NCI-H1092 treated with DMSO at 0.1 percent for 48 hours (cell line): ENCODE measurements at places on chromosomes 5 and 9.

DNA sequence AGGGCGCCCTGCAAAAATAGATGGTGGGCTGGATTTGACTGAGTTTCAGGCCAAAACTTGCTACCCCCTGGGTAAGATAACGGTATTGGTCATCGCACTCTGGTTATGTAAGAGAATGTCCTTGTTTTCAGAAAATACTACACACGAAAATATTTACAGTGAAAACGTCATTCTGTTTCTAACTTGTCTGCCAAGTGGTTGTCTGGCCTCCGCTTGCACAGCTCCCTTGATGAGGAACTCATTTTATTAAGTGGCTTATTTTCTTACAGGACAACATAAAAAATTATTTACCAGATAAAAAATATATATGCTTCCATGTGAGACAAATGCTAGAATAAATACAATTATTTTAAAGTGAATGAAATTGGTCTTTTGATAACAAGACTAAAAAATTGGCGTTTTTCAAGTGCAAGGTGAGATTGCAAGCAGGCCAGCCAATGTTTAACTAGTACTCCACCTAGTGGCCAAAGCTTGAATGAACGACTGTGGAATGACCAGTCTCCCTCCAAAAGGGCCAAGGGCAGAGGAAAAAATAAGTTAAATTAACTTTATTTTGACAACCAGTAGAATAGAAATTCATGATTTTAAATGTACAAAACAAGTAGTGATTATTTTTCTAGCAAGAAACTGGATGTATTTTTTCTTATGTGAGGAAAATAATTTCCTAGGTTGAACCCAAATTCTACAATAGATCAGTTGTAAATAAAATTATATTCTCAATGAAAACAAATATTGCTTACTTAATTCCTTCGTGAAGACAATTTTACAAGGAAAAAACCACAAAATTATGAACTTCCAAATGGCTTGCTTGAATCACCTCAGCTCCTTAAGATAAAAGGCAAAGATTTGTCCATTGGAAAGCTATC is 93.2 kb downstream of the ZFAND5 start:
- DNase-seq, result peak; percentile 39

GRCh38 chr5:164475339-164475977 is 970.0 kb downstream of the MAT2B start:
- no peak for DNase-seq

GRCh38 chr5:109567374-109568044 is 122.2 kb upstream of the MAN2A1 start:
- no peak for DNase-seq

GRCh38 chr9:106417685-106418084 is 445.3 kb upstream of the ZNF462 start:
- DNase-seq, result no peak

- DNase-seq, result no peak
Measured at GRCh38 chr9:131410044-131410491, 16.2 kb downstream of the PRRC2B start.

GRCh38 chr9:77896938-77897667 is 134.5 kb downstream of the GNAQ start:
- peak; percentile 90 for DNase-seq

GRCh38 chr9:133778336-133779013 is 40.3 kb upstream of the SARDH start:
- DNase-seq, result no peak

- DNase-seq, result no peak
Measured at GRCh38 chr9:89452561-89452960, 45.4 kb downstream of the SEMA4D start.

- DNase-seq, result no peak
Measured at GRCh38 chr9:4997631-4998030, 12.6 kb downstream of the JAK2 start.

DNA sequence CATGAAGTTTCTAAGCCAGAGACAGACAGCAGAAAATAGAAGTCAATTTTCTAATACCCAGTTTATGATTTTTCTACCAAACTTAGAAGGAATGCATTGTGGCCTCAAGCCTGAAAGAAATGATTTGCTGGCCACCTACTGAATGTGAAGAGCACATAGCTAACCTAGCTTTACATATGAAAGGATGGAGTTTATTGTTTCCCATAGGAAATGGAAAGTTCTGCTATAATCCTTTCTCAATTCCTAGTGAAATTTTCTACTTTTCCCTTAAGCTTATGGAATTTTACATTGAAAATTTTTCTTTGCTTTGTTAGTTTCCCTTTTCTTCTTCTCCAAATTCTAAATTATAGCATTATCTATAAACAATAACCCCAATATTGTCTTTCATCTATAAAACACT is 110.1 kb downstream of the TMEM167A start:
- DNase-seq, result no peak

GRCh38 chr9:125650271-125650737 is 56.7 kb downstream of the MAPKAP1 start:
- no peak for DNase-seq

DNA sequence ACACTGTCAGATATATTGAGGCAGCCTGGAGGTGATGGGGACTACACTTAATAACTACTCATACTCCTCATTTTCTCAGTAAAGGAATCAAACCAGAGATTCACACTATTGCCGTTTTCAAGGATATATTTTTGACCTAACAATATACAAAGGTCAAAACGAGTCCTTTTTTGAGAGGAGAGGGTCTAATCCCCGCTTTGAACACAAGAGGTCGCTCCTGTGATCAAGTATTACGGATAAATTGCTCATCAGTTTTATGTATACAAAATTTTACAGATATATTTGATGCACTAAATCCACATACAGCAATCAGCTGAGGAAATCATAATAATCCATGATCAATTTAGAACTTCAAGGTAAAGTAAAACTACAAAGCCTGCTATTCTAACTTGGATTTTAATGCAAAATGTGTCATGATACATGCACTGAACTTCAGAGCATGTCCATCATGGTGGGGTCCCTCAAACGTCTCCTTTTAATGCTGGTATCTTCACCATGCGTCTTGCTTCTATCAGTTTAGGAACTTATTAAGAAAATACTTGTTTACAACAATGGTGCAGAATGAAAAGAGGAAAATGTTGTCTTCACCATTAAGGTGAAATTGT is 2.5 kb upstream of the ISL1 start:
- DNase-seq, result no peak

DNA sequence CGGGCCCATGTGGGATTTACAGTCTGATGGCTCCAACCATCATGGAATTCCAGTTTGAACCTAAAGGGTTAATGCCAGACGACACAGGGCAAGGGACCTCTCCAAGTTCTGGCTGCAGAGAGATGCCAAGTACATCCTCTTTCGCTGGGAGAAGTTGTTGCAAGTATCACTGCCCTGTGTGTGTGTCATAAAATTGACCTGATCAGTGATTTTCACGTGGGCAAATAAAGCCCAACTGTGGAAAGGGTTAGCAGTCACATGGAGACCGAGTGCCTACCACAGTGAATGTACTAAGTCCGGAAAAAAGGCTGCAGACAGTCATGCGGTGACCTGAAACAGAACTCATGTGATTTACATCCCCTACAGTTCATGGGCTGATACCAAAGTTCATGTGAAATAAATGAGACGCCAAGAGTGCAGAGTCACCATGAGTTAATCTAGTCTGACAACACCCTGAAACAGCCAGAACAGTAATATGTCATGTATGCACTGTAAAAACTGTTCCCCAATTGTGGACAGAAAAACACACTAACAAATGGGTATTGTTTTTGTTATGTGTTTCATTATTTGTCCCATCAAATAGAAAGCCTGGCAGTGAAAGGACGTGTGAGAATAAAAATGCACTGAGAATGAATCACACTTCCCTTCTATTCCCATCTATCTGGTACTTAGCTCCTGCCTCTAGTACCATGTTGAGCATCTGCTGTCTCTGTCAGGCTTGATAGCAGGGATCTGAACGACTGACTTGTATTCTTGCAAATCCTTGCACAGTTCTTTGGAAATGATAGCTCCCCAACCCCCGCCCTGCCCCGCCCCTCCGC is 115.7 kb downstream of the SUSD1 start:
- DNase-seq, result no peak

DNA sequence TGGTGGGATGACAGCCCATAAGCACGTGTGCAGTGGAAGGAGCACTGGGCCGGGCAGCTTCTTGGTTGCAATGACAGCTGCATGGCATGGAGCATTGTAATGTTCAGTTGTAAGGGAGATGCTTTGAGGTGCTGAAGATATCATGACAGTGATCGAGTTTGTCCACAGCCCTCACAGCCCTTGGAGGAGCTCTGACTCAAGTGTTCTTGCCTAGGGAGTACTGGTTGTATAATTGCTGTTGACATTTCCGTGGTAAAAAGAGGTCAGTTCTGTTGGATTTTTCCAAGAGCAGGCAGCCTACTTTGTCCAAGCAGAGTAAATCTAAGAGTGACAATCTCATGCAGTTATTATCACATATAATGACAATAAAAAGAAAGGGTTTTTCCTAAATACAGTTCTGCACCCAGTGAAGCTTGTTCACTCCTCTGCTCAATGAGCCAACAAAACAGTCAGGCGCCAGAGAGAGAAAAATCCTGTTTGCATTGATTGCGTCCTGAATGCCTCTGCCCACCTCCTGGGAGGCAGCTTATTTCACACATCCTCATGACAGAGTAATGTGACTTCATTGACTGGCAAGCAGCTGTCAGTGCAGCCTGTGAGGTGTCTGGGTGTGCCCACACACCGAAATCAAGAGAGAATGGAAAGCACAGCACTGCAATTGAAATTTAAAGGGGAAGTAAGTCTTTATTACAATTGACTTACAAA is 248.0 kb downstream of the NTRK2 start:
- DNase-seq, result peak; percentile 72

GRCh38 chr5:147613359-147613758 is 103.5 kb upstream of the DPYSL3 start:
- no peak for DNase-seq

- no peak for DNase-seq
Measured at GRCh38 chr5:149422366-149423048, 43.4 kb upstream of the IL17B start.

GRCh38 chr5:35063414-35063813 is 15.7 kb upstream of the AGXT2 start:
- no peak for DNase-seq

GRCh38 chr5:102823441-102823874 is 68.4 kb downstream of the PAM start:
- no peak for DNase-seq

DNA sequence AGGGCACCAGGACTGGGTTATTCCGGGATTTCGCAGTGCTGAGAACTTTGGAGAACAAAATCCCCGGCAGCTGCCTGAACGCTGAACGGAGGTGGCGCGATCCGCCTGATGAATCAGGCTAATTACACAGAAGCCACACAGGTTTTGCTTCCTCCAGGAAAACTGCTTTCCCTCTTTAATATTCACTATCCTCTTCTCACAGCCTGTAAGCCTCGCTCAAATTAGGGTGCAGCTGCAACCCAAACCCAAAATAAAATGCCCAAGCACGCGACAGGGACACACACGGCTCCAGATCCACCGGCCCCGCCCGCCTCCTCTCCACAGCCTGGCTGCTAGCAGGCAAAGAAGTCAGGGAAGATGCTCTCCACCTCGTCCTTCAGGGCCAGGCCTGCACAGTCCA is 6.0 kb downstream of the SOHLH1 start:
- DNase-seq, result no peak

DNA sequence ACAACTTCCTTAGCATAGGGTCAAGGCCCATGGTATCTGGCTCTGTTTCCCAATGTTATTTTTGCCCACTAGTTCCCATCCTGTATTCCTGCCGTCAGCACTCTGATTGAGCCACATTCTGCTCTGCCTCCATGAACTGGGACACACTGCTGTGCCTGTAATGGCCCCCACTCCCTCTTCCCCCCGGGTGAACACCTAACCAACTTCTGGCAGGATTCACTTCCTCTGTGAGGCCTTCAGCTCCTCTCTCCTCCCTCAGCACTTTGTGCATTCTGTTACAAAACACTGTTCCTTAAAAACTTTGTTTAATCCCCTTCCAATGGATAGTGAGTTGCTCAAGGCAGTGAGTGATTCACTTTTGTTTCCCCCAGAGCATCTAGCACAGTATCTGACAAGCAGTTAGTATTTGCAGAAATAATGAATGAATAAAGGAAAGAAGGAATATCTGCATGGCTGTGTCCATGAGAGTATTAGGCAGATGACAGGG is 183.6 kb downstream of the EFNA5 start:
- DNase-seq, result no peak

DNA sequence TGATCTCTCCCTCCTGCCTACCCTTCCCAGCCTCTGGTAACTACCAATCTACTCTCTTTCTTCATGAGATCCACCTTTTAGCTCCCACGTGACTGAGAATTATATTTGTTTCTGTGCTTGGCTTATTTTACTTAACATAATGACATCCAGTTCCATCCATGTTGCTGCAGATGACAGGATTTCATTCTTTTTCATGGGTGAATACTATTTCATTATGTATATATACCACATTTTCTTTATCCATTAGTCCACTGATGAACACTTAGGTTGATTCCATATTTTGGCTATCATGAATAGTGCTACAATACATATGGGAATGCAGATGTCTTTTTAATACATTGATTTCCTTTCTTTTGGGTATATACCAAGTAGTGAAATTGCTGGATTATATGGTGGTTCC is 35.5 kb upstream of the ZNF366 start:
- no peak for DNase-seq

DNA sequence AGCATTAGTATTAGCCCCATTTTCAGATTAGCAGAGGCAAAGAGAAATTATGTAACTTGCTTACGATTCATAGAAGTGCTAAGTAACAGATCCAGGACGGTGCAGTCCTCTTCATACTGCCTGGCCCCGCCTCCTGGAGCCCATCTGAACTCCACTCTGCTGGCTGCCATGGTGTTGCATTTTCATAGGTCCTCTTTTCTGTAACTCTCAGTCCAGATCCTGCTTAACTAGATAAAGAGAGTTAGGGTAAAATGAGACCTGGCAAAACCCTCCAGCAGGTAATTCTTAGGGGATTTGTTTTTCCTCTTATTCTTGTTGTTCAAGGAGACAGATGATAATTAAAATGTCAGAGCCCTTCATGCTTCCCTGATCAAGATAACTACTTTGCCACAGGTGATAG is 135.1 kb upstream of the EFNA5 start:
- DNase-seq, result no peak

DNA sequence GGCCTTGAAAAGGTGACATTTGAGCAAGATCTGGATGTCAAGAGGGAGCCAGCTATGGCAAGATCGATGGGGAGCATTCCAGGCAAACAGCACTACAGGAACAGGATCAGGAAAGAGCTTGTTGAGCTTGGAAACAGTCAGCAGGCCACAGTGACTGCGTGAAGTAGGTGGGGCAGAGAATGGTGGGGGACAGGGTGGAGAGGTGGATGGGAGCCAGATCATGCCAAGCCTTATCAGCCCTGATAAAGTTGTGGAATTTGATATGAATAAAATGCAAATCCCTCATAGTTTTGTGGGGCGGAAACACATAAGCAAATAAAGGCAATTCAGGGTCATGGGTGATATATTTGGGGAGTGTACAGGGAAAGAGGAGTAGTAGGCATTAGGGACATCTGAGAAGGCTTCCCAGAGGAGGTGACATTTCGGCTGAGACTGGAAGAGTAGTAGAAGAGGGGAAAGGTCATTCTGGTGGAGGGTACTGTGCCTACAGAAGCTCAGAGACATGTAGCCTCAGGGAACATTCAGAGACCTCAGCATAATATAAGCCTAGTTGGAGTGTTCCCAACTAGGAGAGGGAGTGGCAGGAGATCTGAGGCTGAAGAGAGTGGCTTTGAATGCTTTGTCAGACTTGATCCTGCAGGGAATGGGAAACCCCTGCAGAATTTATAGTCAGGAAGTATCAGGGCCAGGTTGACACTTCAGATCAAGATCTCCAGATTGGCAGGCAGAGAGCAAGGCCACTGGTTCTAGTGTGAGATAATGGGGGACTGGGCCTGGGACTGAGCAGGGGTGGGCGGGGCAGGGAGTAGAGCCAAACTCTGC is 9.7 kb upstream of the CYSTM1 start:
- no peak for DNase-seq
